ENCODE measurements at places on chromosomes 1 and 21. TPM values are rescaled to one million over a fixed set of nuclear protein-coding genes. Genes with fewer than 3 reads are reported as not detected.

Gene SPRR1A
- total RNA-seq, result not detected

Gene TATDN3
- total RNA-seq, result 14.1 TPM

Gene PLA2G2C
- total RNA-seq, result not detected

Gene C1orf115
- total RNA-seq, result 0.36 TPM

Gene KIF14
- 1.8 TPM for total RNA-seq

Gene AK4
- 18.3 TPM for total RNA-seq

Gene OLIG2
- not detected for total RNA-seq
